Activated CD8-positive, alpha-beta T cell treated with anti-CD3 and anti-CD28 coated beads for 36 hours (primary cell): ENCODE measurements at places on chromosomes 3 and 15. TPM values are rescaled to one million over a fixed set of nuclear protein-coding genes. Genes with fewer than 3 reads are reported as not detected.

Gene HPS3
- total RNA-seq, result 18.2 TPM

Gene PCSK6
- 2.7 TPM for total RNA-seq

DNA sequence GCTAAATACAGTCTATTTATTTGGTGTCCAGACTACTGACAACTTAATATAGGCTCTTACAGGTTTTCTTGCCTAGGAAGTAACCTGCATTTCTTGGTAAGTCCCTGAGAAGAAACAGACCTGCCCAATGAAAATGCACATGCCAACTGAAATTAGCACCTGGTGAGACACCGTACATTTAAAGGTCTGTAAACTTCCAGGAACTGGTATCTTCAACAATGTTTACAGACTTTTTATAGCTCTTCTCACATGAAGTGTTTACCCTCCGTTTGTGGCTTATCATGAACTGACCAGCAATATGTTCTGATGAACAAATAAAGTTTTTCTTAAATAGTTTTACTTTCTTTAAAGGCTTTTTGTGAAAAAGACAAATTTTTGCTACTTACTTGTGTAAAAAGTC is 93.3 kb downstream of the PCCB start:
- DNase-seq, result no peak

- no peak for DNase-seq
Measured at GRCh38 chr3:179688850-179689249, 36.0 kb downstream of the USP13 start.

Gene NPAP1
- total RNA-seq, result not detected

DNA sequence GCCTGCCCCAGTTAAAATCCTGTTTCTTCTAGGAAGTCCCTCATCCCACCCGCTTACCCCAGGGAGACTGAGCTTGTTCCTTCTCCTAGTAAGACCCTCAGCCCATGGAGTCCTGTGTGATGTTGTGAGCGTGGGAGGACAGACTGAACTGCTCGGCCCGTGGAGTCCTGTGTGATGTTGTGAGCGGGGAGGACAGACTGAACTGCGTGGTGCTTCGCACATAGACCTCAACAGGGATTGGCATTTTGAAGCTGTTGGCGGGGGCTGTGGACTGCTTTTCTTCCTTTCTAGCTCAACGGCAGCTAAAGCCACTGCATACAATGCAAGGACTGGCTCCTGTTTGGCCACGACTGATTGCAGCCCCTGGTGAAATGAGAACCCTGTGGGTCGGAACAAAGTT is 1.6 kb upstream of the SPTBN5 start:
- no peak for DNase-seq

GRCh38 chr15:73323956-73324355 is 44.8 kb downstream of the HCN4 start:
- DNase-seq, result no peak

Gene AADAC
- not detected for total RNA-seq

- peak; percentile 63 for DNase-seq
Measured at GRCh38 chr15:66774001-66774814, 72.2 kb downstream of the SMAD6 start.

DNA sequence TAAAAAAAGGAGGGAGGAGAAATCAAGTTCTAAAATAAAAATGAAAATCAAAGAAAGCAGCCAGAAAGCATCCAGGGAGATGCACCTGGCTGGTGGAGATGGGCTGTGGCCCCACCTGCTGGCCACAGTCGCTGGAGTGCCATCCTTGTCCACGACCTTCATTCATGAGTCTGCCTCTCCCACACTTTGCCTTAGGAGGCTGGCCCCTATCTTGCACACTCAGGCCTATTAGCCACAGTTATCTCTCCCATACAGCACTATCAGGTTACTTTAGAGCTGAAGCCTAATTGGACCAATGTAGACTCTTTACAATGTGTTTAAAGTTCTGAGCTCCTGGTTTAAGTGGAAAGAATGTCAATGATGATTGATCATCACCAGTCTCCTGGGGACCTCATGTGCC is 392.0 kb upstream of the RORA start:
- peak; percentile 35 for DNase-seq

GRCh38 chr15:42215913-42216829 is 8.1 kb upstream of the VPS39 start:
- no peak for DNase-seq

DNA sequence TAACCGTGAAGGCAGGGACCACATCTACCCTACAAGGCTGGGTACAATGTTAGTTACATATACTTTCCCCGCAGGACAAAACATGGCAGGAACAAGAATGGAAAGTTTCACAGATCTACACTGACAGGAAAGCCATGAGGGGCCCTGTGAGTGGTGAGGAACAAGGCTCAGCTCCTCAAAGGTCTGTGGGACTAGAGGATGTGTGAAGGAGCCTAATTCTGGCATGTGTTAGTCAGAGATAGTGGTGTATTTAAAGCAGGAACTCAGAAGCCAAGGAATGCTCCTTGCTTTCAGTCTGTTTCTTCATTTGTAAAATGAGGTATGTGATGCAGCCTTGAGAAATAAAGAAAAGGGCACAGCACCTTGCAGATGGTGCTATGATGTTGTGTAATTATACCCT is 25.1 kb downstream of the ETV5 start:
- DNase-seq, result no peak

Gene ADAMTS17
- total RNA-seq, result 1.5 TPM

DNA sequence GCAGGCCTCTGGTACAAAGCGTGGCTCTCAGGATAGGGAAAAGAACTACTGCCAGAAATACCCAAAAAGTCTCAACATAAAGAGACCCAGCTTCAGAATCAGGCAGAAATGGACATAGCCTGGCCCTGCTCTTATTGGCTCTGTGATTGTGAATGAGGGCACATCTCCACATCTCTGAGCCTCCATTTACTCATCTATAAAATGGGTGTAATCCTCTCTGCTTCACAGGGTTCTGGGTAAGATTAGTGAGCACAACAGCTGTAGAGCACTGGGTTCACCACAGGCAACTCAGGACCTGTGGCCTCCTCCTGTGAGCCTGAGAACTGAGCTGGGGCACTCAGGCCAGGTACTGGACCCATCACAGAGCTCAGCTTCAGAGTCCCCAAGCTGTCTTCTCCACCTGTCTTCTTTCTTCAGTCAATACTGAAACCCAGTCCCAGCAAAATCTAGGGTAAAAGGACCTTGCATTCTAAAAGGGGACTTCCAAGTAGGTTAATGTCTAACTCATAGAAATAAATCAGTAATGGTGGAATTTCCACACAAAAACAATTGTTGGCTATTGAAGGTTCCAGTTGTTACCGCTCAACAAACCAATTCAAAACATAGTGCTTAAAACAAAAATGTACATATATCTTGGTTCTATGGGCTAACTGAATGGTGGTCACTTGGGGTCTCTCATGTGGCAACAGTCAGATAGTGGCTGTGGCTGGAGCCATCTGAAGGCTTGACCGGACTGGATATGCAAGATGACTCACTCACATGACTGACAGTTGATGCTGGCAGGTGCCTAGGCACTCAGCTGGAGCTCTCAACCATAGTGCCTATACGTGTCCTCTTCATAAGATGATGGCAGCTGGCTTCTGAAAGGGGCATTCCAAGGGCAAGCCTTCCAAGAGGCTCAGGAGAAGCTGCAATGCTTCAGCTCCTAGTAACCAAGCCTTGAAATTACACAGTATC is 47.3 kb downstream of the TRIM42 start:
- DNase-seq, result no peak

GRCh38 chr15:71914092-71914491 is 103.7 kb downstream of the NR2E3 start:
- no peak for DNase-seq

GRCh38 chr15:33476908-33477307 is 166.1 kb downstream of the RYR3 start:
- no peak for DNase-seq

DNA sequence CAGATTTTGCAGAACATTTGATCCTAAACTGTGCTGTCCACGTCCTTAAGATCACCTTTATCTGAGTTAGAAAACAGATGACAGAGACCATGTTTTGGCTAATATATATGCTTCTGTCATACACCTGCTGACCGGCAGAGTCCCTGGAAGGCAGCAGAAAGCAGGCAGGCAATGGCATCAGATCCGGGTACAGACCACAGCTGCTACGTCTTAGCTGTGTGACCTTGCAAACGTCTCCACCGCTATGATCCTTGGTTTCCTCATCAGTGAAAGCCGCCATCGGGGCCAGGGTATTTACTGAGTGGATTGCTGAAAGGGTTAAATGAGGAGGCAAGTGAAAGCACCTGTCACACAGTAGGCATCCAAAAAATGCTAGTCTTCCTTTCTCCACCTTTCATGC is 72.1 kb downstream of the ABTB1 start:
- no peak for DNase-seq

Gene TFRC
- 524 TPM for total RNA-seq

Gene IL16
- total RNA-seq, result 138 TPM

DNA sequence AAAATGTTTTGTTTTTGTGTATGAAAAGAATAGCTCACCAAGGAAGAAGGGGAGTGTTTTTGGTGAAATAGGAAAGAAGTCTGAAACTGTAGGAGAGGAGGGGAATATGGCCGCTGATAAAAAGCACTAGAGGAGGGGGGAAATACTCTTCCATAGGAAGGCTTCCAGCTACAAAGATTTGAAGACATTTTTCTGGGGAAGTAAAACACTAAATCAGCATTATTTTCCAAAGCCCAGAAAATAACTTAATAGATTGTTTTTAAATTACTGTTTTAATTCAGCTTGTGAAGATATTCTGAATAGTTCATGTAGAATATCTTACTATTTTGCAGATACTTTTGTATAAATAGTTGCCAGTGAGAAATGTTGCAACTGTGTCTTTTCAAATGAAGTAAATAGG is 54.9 kb downstream of the CALML4 start:
- DNase-seq, result no peak

- no peak for DNase-seq
Measured at GRCh38 chr15:73394782-73395181, 26.0 kb upstream of the HCN4 start.

GRCh38 chr3:148681080-148681479 is 16.6 kb upstream of the AGTR1 start:
- DNase-seq, result no peak

GRCh38 chr3:161197855-161198850 is 23.0 kb upstream of the NMD3 start:
- DNase-seq, result no peak

Gene CCDC9B
- total RNA-seq, result 1.4 TPM

DNA sequence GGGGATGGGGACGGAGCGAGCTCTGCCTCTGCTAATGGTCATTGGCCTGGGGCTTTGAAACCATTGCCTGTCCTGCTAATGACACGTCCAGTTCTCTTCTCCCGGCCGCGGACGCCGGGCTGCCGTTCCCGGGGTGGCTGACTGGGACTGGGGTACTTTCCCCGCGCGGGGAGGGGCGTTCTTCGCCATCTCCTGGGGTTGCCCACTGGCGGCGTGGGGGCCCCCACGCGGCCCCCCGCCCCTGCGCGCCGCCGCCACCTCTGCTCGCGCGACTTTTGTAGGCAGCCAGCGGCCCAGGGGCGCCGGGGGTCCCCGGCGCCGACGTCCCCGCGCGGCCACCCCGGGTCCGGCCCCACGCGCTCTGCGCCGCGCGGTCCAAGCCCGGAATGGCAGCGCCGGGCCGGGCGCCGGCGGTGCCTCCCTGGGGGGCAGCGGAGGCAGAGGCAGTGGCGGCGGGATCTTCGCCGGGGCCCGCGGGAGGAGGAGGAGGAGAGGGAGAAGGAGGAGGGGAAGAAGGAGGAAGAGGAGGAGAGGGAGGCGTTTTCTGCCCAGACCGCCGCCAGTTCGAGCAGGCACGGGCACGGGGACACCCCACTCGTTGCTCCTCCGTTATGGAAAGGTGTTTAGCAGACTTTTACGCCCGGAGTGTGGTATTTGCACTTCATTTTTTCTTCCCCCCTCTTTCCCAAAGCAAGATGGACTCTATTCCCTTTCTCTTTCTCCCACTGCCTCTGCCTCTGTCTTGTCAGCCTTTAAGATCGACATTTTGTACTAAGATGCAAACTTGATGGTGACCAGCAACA is 2.3 kb downstream of the BBX start:
- DNase-seq, result peak; percentile 48

Gene NEK10
- 0.58 TPM for total RNA-seq

DNA sequence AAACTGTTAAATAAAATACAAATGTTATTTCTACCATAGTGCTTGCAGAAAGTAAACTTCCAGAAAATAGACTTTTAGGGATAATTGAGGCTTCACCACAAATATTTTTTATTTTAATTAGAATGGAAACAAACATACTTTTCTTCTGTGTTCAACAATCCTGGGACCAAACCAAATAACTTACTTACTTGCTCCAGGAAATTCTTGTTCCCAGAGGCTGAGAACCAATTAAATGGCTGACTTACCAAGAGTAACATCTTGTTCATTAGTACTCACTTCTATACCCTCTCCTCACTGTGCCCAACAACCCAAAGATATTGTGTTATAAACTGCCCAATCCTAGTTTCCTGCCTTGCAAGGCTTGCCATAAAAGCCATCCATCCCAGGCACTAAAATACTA is 172.2 kb upstream of the PFN2 start:
- DNase-seq, result no peak

Gene ARL8B
- total RNA-seq, result 33.9 TPM

DNA sequence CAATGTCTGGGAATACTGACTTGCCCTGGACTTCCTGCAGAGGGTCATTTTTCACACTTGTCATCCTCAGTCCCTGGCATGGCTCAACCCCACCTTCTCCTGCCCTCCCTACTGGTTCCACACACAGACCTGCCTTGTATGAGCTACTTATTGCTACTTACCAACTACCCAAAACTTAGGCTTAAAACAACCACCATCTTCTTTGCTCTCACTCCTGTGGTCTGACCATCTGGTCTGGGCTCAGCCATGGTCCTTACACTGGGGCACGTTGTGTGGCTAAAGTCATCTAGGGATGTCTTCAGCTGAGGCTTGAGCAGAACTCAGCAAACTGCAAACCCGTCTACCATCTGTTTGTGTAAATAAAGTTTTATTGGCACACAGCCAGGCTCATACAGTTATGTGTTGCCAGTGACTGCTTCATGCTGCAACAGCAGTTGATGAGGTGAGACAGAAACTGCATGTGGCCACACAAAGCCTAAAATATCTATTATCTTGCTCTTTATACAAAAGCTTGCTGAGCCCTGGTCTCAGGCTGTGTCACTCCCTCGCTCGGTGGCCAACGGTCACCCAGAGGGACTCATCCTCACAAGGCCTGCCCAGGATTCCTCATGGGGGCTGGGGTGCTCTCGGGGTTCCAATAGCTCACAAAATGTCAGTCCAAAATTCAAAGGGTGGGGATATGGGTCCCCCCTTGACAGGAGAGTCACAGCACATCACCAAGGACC is 43.5 kb downstream of the KLF15 start:
- no peak for DNase-seq

Gene SLC27A2
- total RNA-seq, result 9.8 TPM

Gene GMNC
- not detected for total RNA-seq

- DNase-seq, result no peak
Measured at GRCh38 chr3:159886050-159886449, 102.6 kb upstream of the IL12A start.
